ENCODE measurements at places on chromosomes 16 and 17.

DNA sequence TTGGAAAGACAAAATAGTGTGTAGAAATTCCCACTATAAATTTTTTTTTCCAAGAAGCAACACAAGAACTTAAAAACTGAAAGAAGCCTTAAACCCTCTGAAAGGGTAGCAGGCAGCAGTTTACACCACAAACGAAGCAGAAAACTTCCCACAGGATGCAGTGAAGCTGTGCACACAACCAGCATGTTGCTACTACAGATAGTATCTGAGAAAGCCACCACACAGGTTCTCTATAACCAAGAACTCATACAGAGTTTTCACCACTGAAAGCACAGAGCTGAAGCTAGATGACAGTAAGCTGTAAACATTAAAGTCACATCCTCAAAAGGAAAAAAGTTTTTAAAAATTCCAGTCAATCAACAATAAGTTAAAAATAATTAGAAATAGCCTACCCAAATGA lies 333.6 kb upstream of the MON1B start:
- no peak for DNase-seq

GRCh38 chr17:76106703-76107102 lies 3.1 kb upstream of the EXOC7 start:
- DNase-seq, result no peak

DNA sequence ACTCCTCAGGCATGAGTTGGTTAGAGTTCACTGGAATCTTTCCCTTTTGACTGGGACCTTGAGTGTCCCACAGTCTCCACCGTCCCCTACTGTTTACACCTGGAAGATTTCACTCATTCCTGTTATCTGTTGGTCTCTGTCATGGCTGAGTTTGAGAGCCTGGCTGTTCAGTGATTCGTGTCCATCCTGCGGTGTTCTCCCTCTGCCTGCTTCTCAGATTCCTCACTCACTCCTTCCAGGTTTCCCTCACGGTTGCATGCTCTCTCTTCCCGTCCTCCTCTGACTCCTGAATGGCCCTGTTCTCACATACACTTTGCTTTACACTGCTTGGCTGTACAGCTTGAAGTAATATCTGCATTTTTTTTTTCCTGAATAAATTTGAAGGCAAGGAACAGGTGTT lies 24.5 kb downstream of the OR1D5 start:
- peak; percentile 1 for DNase-seq

DNA sequence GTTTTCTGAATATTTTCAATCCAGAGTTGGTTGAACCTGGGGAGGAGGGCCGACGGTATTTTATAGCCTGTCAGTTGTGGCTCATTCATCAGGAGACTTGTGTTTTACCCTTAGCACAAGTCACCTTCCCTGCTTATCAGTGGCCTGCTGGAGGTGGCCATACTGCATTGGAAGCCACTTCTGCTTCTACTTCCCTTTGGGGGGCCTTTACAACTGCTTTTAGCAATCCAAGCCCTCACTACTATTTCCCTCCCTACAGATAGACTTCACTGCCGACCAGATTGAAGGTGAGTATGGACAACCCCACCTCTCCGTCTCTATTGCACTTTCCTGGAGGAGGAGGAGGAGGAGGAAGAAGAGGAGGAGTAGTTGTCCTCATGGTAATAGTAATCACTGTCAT lies 4.4 kb downstream of the MYL4 start:
- no peak for DNase-seq

All from tibial nerve (tissue), 4 donors.